ENCODE measurements at places on chromosomes 2 and 18.

- no peak for DNase-seq
These were observed 112.8 kb downstream of the CDC42EP3 start for GRCh38 chr2:37558623-37559022.

DNA sequence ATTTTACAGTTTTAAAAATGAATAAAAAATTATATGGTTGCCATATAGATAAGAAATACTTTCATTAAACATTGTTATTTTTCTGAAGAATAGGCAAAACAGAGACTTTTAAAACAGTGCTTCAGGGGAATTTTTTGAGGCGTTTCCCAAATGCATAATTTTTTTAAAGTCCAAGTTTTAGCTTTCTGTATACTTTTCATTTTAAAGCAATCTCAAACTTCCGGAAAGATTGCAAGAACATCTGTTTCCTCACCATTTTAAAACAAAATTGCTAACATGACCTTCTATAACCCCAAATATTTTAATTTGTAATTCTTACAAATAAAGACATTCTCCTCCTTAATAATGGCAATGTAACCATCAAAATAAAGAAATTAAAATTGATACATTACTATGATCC, 15.1 kb upstream of the MBD2 start:
- no peak for DNase-seq

DNA sequence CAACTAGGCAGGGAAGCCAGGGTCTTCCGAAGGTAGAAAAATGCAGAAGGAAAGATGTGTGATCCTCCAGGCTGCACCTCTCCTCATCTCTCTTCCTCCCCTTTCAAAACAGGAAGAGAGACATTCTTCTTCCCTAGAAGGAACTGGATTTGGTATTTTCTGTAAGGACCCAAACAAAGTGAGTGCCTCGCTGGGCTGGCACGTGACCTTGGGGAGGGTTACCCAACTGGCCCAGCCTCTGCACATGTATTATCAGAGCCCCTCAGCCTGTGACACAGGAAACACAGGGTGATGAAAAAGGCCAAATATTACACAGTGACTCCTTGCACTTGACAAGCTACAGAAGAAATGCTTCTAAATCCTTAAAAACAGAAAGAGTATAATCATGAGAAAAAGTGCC, 2.3 kb downstream of the HJURP start:
- DNase-seq = no peak

DNA sequence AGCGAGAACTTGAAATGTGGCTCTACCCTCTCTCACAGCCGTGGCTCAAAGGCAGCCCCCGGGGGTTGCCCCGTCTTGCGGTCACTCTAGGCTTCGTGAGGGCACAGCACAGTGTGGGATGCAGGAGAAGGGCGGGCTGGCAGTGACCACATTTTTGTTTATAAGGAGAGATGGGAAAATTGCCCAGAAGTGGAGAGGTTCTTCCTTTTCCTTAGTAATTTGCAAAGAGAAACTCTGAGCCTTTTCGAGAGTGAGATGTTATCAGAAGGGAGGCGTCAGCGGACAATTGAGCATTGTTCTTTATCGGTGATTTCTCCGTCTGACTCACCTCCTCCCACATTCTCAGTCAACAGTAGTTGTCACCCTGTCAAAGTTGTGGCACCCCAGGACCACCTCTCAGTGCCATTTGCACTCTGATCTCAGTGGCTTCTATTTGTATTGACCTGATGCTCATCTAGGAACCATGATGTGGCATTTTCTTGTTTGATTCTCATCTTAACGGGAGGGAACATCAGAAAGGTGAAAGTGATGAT, 89.6 kb downstream of the ACAA2 start:
- DNase-seq = no peak

GRCh38 chr18:75068682-75069435, 140.1 kb downstream of the PTGR3 start:
- DNase-seq = no peak

Data from stromal cell of bone marrow (primary cell).